ENCODE measurements at places on chromosomes 7 and 10. TPM values are rescaled to one million over a fixed set of nuclear protein-coding genes. Genes with fewer than 3 reads are reported as not detected.

The CCL24 gene
- not detected for total RNA-seq

The SFTPA1 gene
- not detected for total RNA-seq

The CPN1 gene
- not detected for total RNA-seq

The MMRN2 gene
- total RNA-seq: 0.06 TPM

GRCh38 chr10:3054851-3055199, 12.5 kb upstream of the PFKP start:
- no peak for DNase-seq

GRCh38 chr7:102425639-102426267, 7.6 kb upstream of the ORAI2 start:
- no peak for DNase-seq

- no peak for DNase-seq
Measured at GRCh38 chr10:44742248-44742647, 168.9 kb upstream of the TMEM72 start.

- DNase-seq: no peak
Measured at GRCh38 chr7:130655286-130655685, 13.3 kb downstream of the COPG2 start.

GRCh38 chr10:84727398-84727797, 399.0 kb downstream of the CCSER2 start:
- no peak for DNase-seq

DNA sequence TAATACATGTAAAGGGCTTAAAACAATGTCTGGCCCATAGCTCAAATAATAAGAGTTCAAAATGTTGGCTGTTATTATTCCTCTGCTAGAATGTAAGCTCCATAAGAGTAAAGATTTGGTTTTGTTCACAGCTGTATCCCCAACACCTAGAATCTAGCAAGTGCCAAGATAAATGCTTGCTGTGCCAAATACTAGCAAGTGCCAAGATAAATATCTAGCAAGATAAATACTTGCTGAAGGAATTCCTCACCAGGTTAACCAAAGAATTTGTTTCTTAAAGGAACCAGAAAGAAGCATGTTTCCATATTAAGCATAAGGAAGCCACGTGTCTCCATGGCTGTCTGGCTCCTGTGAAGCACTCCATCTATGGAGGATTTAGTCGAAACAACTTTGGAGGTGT, 235.2 kb upstream of the SP4 start:
- DNase-seq: peak; percentile 26
